Right lung (tissue), 10 donors: ENCODE measurements at places on chromosomes 1 and 21. TPM values are rescaled to one million over a fixed set of nuclear protein-coding genes. Genes with fewer than 3 reads are reported as not detected.

DNA sequence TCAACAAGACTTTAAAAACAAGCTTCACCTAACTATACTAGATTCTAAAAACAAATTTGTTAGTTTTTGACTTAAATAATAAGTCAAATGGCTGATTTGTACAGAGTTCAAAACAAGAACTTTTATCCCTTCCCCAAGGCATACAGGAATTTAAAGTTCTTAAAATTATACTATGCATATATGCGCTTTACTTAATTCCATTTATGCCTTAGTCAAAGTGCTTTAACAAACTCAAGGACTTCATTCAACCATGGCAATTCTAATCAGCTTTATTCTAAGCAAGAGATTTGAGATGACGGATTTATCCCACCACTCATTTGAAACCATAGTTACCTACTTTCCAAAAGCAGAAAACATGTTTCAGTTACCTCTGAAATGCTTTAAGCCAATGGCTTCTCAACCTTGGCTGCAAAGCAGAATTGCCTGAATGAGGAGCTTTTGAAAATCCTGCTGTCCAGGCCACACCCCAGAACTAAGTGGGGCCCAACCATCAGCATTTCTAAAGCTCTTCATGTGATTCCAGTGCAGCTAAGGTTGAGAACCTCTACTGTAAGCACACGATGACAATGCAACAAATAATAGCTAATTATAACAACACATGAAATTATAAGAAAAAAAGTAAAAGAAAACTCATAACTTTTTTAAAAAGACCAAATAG, 44.6 kb downstream of the TTLL7 start:
- no peak for DNase-seq

Gene COA6
- 22.8 TPM for polyA plus RNA-seq

DNA sequence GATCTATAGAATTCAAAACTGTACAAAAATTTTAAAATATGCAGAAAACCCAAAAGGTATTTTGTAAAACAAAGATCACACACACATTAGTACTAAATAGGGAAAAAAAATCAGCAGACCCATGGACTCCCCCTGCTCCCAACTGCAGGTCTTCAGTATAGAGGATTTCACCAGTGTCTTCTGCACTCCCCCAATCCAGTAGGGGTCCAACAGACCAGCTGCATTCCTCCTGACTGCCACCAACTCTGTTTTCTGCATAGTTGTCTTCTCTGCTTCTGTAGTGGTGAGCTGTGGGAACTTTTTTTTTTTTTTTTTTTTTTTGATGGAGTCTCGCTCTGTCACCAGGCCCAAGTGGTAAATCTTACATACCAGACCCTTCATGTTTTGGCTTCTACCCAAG, 21.9 kb downstream of the CLCA2 start:
- DNase-seq, result no peak

DNA sequence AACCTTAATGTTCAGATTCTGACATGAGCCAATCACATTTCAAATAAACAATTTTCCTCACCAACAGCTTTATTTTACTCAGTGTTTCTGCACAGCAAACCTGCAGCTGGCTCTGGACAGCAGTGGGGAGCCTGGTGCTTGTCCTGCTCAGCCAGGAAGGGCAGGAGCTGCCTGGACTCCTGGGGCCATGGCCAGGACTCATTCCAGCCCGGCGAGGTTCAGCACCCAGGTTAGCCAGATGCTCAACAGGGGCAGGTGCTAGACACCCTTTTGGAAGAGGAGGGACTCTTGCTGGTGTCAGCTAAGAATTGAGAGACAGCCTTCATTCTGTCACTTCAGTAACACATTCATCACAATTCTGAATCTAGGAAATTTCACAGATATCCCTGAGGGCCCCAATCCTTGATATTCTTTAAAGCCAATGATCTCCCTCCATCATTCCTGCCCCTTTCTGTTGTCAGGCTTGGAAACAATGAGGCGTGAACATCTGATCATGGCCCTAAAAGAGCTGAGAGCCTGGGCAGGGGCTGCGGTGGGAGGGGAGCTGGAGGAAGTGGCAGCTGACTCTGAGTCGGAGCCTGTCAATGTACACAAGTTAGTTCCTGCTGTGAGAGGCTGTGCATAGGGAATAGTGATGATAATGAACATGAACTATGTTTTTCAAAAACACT, 251.3 kb downstream of the SDCCAG8 start:
- no peak for DNase-seq
